ENCODE measurements at places on chromosomes 13 and 19. TPM values are rescaled to one million over a fixed set of nuclear protein-coding genes. Genes with fewer than 3 reads are reported as not detected.

- H3K27me3 ChIP-seq, result no peaks in the 10 kb centered on the region
- peaks cover 39% of the 10 kb centered on the region for H3K36me3 ChIP-seq
- no peaks in the 10 kb centered on the region for H3K4me1 ChIP-seq
- H3K27ac ChIP-seq, result no peak overlapping the region
Measured at GRCh38 chr19:815775-816499, 5.8 kb downstream of the PLPPR3 start.

GRCh38 chr13:85031771-85032170 lies 767.4 kb downstream of the SLITRK6 start:
- no peak overlapping the region for H3K4me3 ChIP-seq
- no peak for DNase-seq
- H3K27me3 ChIP-seq, result no peaks in the 10 kb centered on the region
- H3K4me1 ChIP-seq, result no peaks in the 10 kb centered on the region
- no peaks in the 10 kb centered on the region for H3K36me3 ChIP-seq
- H3K27ac ChIP-seq, result no peak overlapping the region

- H3K4me3 ChIP-seq, result no peak overlapping the region
- H3K27me3 ChIP-seq, result peaks cover 9% of the 10 kb centered on the region
- H3K27ac ChIP-seq, result no peak overlapping the region
- no peaks in the 10 kb centered on the region for H3K4me1 ChIP-seq
Measured at GRCh38 chr19:42028304-42029216, 34.5 kb upstream of the ATP1A3 start.

GRCh38 chr19:42443944-42444398 lies 1.2 kb upstream of the CXCL17 start:
- no peaks in the 10 kb centered on the region for H3K27me3 ChIP-seq
- peaks cover 26% of the 10 kb centered on the region for H3K4me1 ChIP-seq
- H3K4me3 ChIP-seq, result no peak overlapping the region
- no peaks in the 10 kb centered on the region for H3K36me3 ChIP-seq
- no peak for DNase-seq
- peak overlapping the region; percentile 82 for H3K27ac ChIP-seq

- DNase-seq, result no peak
- H3K4me1 ChIP-seq, result no peaks in the 10 kb centered on the region
- H3K4me3 ChIP-seq, result no peak overlapping the region
- H3K36me3 ChIP-seq, result no peaks in the 10 kb centered on the region
Measured at GRCh38 chr13:111511805-111512504, 191.5 kb downstream of the TEX29 start.

DNA sequence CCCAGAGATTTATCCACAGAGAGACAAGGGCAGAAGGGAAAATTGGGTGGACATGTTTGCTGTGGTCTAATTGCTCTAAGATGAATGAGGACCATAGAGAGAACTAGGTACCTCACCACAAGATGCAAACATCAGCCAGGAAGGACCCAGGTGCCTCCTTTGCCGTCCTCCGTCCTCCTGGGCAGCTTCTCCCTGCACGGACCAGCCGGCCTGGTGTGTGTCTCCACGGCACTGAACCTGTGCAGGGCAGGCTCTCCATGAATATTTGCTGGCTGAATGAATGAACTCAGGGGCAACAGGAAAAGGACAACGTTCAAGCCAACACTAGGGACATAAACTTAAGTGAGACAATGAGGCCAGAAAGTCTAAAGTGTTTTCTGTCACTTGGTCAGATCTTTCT lies 143.9 kb downstream of the ZNF536 start:
- H3K27me3 ChIP-seq, result no peaks in the 10 kb centered on the region
- H3K4me3 ChIP-seq, result no peak overlapping the region
- H3K4me1 ChIP-seq, result no peaks in the 10 kb centered on the region
- DNase-seq, result no peak
- H3K36me3 ChIP-seq, result no peaks in the 10 kb centered on the region
- H3K27ac ChIP-seq, result no peak overlapping the region

DNA sequence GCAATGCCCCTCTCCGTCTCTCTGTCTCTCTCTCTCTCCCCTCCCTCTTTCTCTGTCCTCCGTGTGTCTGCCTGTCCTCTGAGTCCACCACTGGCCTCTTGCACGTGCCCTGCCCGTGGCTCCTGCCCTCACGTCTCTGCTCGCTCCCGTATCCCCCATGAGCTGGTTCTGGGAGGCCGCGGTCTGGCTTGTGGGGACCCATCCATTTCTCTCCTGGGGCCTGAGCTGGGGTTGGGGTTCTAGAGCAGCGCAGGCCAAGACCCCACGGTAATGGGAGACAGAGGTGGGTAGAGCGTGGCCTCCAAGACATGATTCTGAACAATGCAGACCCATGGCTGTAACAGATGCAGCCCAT lies 19.0 kb downstream of the C2CD4C start:
- no peaks in the 10 kb centered on the region for H3K36me3 ChIP-seq
- no peak for DNase-seq
- no peak overlapping the region for H3K27ac ChIP-seq
- H3K4me3 ChIP-seq, result no peak overlapping the region
- H3K4me1 ChIP-seq, result no peaks in the 10 kb centered on the region

GRCh38 chr13:111853721-111854120 lies 213.2 kb upstream of the SOX1 start:
- peaks cover 81% of the 10 kb centered on the region for H3K27me3 ChIP-seq
- H3K4me3 ChIP-seq, result no peak overlapping the region
- no peaks in the 10 kb centered on the region for H3K36me3 ChIP-seq
- no peak overlapping the region for H3K27ac ChIP-seq
- DNase-seq, result no peak
- no peaks in the 10 kb centered on the region for H3K4me1 ChIP-seq

The PRKCG gene
- not detected for total RNA-seq

GRCh38 chr13:59205501-59205900 lies 958.2 kb downstream of the DIAPH3 start:
- H3K27me3 ChIP-seq, result no peaks in the 10 kb centered on the region
- H3K4me3 ChIP-seq, result no peak overlapping the region
- H3K36me3 ChIP-seq, result no peaks in the 10 kb centered on the region
- H3K27ac ChIP-seq, result no peak overlapping the region
- DNase-seq, result no peak

DNA sequence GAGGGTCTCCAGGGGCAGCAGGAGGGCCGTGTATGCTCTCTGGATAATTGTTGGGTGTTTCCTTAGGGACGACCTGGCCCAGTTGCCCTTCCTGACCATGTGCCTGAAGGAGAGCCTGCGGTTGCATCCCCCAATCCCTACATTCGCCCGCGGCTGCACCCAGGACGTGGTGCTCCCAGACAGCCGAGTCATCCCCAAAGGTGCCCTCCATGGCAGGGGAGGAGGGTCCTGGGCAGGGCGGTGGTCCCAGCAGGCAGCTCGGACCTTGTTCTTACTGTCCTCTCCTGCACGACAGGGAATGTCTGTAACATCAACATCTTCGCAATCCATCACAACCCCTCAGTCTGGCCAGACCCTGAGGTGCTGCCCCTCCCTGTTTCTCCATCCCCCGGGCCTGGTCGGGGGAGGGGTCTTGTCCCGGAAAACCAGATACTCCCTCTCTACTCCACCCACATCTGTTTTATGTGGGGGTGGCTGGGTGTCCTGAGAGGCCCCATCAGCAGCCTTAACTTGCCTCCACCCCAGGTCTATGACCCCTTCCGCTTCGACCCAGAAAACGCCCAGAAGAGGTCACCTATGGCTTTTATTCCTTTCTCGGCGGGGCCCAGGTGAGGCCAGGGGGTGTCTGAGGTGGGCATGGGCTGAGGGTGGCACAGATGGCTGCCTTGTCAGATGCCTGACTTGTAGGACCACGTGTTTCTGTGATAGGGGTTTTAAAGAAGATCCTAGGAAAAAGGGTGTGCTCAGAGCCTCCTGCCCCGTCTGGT lies 12.3 kb upstream of the CYP4F3 start:
- no peak for DNase-seq
- H3K4me3 ChIP-seq, result no peak overlapping the region
- H3K36me3 ChIP-seq, result no peaks in the 10 kb centered on the region
- H3K27me3 ChIP-seq, result peaks cover 48% of the 10 kb centered on the region
- no peak overlapping the region for H3K27ac ChIP-seq

- no peak overlapping the region for H3K27ac ChIP-seq
- no peaks in the 10 kb centered on the region for H3K36me3 ChIP-seq
- no peaks in the 10 kb centered on the region for H3K4me1 ChIP-seq
- H3K4me3 ChIP-seq, result no peak overlapping the region
- no peak for DNase-seq
Measured at GRCh38 chr19:12859546-12859945, 21.2 kb downstream of the MAST1 start.

The WDR88 gene
- total RNA-seq, result not detected

DNA sequence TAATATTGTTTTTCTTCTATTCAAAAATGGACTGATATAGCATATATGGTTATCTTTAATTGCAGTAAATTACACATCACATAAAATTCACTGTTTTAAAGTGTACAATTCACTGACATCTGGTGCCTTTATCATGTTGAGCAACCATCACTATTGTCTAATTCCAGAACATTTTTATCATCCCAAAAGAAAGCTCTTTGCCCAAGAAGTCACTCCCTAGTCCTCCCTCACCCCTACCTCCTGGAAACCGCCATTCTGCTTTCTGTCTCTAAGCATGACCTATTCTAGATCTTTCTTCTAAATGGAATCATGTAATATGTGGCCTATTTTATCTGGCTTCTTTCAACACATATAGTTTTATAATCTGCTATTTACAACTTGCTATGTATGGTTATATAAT lies 525.6 kb downstream of the DCT start:
- no peaks in the 10 kb centered on the region for H3K36me3 ChIP-seq
- no peaks in the 10 kb centered on the region for H3K4me1 ChIP-seq
- no peak overlapping the region for H3K4me3 ChIP-seq
- H3K27ac ChIP-seq, result no peak overlapping the region
- no peaks in the 10 kb centered on the region for H3K27me3 ChIP-seq

DNA sequence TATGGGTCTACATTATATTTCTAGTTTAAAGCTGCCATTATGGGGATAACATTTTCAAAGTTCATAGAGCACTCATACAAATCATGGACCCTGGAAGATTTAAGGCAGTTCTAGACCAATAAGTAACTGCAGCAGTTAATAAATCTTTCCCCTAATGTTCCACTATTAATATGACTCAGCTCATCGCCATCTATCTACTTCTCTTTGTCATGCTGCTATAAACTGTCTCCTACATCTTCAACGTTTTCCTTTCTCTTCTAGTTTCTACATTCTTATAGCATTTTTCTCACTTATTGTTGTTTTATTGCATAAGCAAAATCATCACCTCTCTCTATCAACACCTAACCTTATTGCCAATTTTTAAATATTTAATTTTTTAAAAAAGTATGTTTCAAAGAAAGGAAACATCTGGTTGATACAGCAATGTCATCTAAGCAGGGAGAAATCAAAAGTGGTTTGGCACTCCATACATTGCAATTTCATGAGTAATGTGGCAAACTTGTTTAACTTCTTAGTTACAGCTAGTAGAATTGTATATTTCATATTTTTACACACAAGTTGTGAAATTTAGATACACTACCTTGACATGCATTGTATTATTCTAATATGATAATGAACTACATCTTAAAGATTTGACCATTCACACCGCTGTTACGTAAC lies 1500.4 kb upstream of the MIR17HG start:
- no peak overlapping the region for H3K4me3 ChIP-seq
- no peaks in the 10 kb centered on the region for H3K36me3 ChIP-seq
- H3K27me3 ChIP-seq, result no peaks in the 10 kb centered on the region

DNA sequence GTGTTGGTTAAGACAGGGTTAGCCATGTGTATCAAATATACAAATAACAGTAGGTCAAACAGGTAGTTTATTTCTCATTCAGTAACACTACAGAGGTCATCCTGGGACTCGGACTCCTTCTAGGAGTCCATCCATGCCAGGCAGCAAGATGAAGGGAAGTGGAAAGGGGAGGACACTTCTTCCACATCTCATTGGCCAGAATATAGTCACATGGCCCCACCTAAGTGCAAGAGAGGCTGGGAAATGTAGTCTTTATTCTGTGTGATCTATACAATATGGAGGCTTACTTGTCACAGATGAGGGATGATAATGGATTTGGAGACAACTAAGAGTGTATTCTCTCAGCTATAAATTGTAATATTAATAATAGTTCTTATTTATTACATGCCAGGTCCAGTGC lies 31.1 kb downstream of the RDH8 start:
- no peak overlapping the region for H3K4me3 ChIP-seq
- no peaks in the 10 kb centered on the region for H3K36me3 ChIP-seq
- no peaks in the 10 kb centered on the region for H3K4me1 ChIP-seq

DNA sequence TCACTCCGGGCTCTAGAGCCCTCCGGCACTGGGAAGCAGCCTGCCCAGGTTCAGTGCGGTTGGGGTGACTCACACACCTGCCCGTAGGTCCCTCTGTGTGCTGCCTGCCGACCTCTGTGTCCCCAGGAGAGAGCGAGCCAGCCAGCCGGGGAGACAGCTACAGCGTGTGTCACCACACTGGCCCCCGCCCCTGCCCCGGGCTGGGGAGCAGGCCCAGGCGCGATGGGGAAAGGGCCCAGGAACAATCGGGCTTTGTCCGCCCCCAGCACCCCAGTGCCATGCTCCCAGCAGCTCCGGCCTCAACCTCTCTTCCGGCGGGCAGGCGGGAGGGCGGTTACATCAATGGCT lies at the start of gene KLK6:
KLK6 (minus strand) TSS at position 179 of the 348 bp plus-strand sequence. CDS start 1,487 bp downstream, outside the sequence.
- no peak for DNase-seq
- no peak within 1 kb of the TSS for H3K27ac ChIP-seq
- H3K4me3 ChIP-seq, result no peak within 1 kb of the TSS
- H3K36me3 ChIP-seq, result no peaks in the 10 kb centered on the region

The GIPR gene
- 5.4 TPM for total RNA-seq

GRCh38 chr13:112984501-112984900 lies 15.5 kb downstream of the MCF2L start:
- H3K4me1 ChIP-seq, result no peaks in the 10 kb centered on the region
- DNase-seq, result no peak
- no peak overlapping the region for H3K27ac ChIP-seq
- no peaks in the 10 kb centered on the region for H3K27me3 ChIP-seq
- H3K36me3 ChIP-seq, result no peaks in the 10 kb centered on the region
- H3K4me3 ChIP-seq, result no peak overlapping the region

DNA sequence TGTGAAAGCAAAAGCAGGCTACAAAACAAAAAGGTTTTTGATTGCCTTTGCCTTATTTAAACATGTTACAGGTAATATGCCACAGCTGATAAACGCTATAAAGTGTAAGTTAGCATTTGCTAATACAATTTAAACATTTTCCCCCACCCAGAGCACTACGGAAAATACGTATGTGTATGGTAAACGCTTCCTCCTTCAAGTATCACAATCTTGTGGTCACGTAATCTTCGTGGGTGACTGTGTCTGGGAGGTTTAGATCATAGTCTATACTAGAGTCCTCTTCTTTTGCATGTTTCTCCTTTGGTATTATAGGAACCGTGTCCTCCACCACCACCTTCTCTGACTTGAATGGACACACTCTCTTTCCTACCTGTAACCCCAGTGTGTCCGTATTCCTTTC lies 38.1 kb upstream of the POSTN start:
- no peak for DNase-seq
- no peak overlapping the region for H3K4me3 ChIP-seq
- no peaks in the 10 kb centered on the region for H3K4me1 ChIP-seq
- H3K27ac ChIP-seq, result no peak overlapping the region
- no peaks in the 10 kb centered on the region for H3K27me3 ChIP-seq

The PNMA8B gene
- 2.1 TPM for total RNA-seq

- no peak for DNase-seq
- no peaks in the 10 kb centered on the region for H3K36me3 ChIP-seq
- H3K4me1 ChIP-seq, result peaks cover 38% of the 10 kb centered on the region
- H3K4me3 ChIP-seq, result no peak overlapping the region
- peak overlapping the region; percentile 52 for H3K27ac ChIP-seq
- H3K27me3 ChIP-seq, result no peaks in the 10 kb centered on the region
Measured at GRCh38 chr13:23608701-23609413, 38.6 kb downstream of the TNFRSF19 start.

- peaks cover 12% of the 10 kb centered on the region for H3K4me1 ChIP-seq
- DNase-seq, result no peak
- H3K36me3 ChIP-seq, result no peaks in the 10 kb centered on the region
Measured at GRCh38 chr19:8615024-8615423, 4.5 kb upstream of the ADAMTS10 start.

GRCh38 chr19:1389033-1389940 lies 5.6 kb downstream of the NDUFS7 start:
- no peaks in the 10 kb centered on the region for H3K27me3 ChIP-seq
- no peaks in the 10 kb centered on the region for H3K36me3 ChIP-seq
- no peak for DNase-seq
- H3K4me3 ChIP-seq, result no peak overlapping the region
- peaks cover 9% of the 10 kb centered on the region for H3K4me1 ChIP-seq
- no peak overlapping the region for H3K27ac ChIP-seq

All from left lung (tissue), 14 donors.